ENCODE measurements at places on chromosomes 11 and 22.

GRCh38 chr11:131666006-131666405 lies 295.6 kb downstream of the NTM start:
- DNase-seq, result no peak

GRCh38 chr11:115060840-115061239 lies 382.5 kb downstream of the NXPE2 start:
- DNase-seq, result no peak

GRCh38 chr11:67277231-67277961 lies 11.1 kb downstream of the GRK2 start:
- peak; percentile 86 for DNase-seq

- DNase-seq, result peak; percentile 51
Measured at GRCh38 chr22:42080287-42080686, 787 bp downstream of the SMDT1 start.

GRCh38 chr11:81207421-81208054 lies 1526.1 kb downstream of the FAM181B start:
- no peak for DNase-seq

DNA sequence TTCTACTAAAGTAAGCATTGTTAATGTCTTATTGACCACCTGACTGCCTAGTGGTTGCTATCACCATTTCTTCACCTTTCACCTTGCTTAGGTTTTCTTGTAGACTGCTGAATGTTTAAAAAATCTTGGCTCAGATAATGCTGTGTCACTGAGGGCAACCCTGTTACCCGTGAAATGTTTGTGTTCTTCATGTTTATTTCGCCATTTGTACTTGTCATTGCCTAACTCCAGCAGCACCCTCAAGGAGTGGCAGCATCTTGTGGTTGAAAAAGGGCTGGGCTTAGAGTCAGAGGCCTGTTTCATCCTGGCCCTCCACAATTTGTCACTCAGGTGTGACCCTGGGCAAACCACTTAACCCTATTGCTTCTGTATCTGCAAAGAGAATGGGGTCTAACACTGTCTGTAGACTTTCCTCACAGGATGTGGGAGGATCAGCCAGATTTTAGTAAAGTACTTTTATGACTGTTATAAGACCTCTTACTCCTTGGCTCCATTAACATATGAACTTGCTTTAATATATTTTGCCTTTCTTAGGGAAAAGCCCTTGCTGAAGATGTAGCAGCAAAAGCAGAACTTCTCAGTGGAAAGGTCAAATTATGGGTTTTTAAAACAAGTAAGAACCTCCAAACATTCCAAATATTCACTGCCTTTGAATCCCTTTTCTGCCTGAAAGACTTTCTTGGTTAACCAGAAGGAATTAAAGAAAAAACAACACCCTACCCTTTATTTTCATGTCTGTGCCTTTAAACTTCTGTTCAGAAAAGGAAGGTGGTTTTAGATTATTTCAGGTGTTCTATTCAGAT lies 154.5 kb upstream of the C11orf87 start:
- no peak for DNase-seq

DNA sequence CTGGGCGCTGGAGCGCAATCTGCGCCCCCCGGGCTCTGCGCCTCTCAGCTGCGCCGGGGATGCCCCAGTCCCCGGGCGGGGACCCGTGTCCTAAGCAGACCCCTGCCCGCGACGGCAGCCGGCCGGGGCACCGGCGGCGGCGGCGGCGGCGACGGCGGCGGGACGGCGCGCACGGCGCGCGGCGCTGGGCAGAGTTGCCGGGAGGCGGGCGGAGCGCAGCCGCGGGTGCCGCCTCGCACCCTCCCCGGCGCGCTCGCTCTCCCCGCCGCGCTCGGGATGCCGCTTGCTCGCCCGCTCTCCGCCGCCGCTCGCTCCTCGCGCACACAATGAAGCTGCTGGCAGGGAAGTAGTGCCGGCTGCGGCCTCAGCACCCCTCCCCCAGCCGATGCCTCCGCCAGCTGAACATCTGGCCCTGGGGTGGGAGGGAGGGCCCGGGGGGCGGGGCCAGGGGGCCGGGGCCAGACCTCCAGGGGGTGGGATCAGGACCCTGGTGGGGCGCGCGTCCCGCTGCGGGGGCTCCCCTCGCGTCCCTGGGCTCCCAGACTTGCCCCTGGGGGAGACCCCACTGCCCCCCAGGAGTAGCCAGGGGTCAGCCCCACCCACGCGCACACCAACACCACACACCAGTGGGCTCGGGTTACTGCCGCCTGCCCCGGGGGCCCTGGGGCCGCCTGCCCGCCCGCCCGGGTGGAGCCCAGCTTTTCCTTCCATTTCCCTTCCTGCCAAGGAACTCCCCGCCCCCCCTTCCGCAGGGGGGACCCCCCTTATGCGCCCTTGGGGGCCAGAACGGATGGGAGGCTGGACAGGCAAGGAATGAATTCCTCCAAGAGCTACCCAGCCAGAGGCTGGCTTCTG lies at the start of gene RCOR2:
RCOR2 (minus strand) TSS at position 328 of the 855 bp plus-strand sequence. CDS start 708 bp downstream, outside the sequence.
- DNase-seq, result peak; percentile 92

- no peak for DNase-seq
Measured at GRCh38 chr11:119258983-119259382, 52.8 kb downstream of the CBL start.

DNA sequence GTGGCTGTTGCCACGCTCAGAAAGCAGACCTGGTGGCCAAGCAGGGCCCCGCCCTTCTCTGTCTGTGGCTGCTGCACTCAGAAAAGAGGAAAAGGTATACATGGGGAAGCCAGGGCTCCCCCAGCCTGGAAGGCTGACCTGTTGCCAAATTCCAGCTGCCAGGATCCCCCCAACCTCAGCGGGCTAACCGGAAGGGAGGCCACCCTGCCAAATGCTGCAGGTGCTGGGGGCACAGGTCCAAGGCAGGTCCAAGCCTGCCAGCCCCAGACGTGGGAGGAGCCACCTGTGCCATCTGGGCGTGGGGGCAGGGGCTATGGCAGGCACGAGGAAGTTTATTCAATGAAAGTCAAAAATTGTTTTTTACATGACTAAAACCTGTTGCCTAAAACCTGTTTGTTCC lies 2.6 kb downstream of the NPTXR start:
- DNase-seq, result no peak

- DNase-seq, result no peak
Measured at GRCh38 chr11:95923439-95923727, 524 bp downstream of the MTMR2 start.

DNA sequence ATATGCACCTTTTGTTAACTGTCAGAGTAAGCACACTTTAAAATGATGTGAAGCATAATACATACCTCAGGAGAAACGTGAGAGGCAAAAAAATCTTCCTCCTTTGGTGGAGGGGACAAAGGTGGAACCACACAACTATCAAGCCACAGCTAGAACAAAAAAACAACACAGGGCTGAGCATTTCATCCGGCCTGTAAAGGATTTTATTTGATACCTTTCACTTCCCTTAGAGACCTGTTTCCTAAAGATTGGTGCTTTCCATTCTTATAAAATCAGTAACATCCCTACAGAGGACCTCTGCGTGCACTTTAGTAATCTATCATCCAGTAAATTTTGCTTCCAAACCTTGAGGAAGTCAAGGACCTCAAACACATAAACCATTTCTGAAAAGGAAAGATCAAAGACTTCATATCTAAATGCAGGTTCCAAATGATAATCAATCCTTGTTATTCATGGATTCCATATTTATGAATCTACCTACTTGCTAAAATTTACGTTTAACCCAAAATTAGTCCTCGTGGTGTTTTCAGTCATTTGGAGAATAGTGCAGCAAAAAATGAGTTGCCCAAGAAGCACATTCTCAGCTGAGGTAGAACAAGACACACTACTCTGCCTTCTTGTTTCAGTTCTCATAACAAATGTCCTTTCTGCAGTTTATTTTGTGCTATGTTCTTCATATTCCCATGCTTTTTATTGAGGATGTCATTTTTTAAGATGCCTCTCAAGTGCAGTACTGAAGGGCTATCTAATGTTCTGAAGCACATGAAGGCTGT lies 22.7 kb downstream of the ARFGAP3 start:
- DNase-seq, result no peak
